ENCODE measurements at places on chromosomes 7 and 10. TPM values are rescaled to one million over a fixed set of nuclear protein-coding genes. Genes with fewer than 3 reads are reported as not detected.

The OR2A42 gene
- total RNA-seq: not detected

The HNRNPF gene
- total RNA-seq: 519 TPM

The TMEM26 gene
- not detected for total RNA-seq

The STRA8 gene
- not detected for total RNA-seq

The ADAMTS14 gene
- total RNA-seq: 0.03 TPM

The PNLIPRP2 gene
- total RNA-seq: not detected

The ARMC3 gene
- total RNA-seq: not detected

The CRYGN gene
- not detected for total RNA-seq

The UCN3 gene
- 0.60 TPM for total RNA-seq

GRCh38 chr7:128781851-128782250 is 6.3 kb upstream of the OPN1SW start:
- DNase-seq: no peak

DNA sequence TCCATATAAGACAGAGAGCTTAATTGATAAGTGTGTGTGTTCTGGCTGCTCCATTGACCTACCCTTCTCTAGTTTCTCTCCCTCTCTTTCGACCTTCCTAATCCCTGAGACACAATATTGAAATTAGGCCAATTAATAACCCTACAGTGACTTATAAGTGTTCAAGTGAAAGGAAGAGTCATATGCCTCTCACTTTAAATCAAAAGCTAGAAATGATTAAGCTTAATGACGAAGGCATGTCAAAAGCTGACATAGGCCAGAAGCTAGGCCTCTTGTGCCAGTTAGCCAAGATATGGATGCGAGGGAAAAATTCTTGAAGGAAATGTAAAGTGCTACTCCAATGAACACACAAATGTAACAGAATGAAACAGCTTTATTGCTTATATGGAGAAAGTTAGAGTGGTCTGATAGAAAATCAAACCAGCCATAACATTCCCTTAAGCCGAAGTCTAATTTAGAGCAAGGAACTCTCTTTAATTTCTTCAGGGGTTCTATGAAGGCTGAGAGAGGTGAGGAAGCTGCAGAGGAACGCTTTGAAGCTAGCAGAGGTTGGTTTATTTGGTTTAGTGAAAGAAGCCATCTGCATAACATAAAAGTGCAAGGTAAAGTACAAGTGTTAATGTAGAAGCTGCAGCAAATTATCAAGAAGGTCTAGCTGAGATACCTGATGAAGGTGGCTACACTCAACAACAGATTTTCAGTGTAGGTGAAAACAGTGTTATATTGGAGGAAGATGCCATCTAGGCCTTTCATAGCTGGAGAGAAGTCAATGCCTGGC is 53.8 kb downstream of the ST7 start:
- DNase-seq: no peak

DNA sequence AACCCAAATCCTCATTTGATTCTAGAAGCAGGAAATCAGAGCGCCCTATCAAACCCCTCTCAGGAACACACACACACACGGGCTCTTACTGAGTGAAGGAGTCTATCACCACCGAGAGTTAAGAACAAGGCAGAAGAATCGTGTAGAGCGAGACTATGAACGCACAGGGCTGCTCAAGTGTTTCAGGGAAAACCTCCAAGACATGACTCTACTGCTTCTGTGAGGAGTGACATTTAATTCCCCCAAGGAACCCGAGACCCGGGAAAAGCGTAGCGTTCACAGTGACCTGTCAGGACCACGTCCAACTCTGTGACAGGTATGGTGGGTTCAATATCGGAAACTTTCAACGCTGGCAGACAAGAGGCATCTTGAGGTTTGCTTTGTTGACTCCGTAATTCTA is 21.6 kb downstream of the PITRM1 start:
- DNase-seq: no peak

- peak; percentile 62 for DNase-seq
These were observed 17.6 kb downstream of the NT5C3A start for GRCh38 chr7:33044986-33045385.

DNA sequence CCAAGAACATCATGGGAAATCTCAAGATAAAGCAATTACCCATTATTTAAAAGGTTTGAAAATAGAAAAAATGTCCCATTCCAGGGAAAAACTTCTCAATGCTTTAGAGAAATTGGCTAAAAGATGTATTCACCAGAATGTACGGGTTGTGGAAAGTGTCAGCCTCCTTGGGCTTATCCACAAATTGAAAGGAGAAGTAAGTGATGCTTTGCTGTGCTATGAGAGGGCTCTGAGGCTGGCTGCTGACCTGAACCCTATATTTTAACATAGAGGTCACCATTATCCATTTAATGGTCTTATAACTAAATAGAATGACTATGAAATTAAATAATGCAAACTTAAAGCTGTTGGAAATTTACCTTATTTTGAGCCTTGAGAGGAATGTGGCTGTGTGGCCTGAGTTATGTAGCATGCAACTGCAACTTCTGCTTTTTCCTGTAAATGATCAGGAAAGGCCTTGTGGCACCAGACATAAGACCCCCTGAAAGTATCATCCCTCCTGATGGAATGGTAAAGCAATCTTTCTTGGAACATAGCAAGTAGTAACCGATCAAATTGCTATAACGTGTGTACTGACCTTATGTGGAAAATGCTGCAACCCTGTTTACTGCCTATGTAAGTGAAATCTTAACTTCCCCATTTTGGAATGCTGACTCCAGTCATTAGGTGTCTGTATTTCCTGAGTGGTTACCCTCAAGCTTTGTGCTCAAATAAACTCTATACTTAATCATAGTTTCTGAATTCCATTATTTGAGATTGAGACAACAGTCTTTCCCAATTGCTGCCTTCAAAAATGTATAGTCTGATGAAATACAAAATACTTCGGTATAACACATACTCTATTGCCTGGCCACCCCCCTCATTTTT is 6.9 kb downstream of the IFIT1B start:
- no peak for DNase-seq

DNA sequence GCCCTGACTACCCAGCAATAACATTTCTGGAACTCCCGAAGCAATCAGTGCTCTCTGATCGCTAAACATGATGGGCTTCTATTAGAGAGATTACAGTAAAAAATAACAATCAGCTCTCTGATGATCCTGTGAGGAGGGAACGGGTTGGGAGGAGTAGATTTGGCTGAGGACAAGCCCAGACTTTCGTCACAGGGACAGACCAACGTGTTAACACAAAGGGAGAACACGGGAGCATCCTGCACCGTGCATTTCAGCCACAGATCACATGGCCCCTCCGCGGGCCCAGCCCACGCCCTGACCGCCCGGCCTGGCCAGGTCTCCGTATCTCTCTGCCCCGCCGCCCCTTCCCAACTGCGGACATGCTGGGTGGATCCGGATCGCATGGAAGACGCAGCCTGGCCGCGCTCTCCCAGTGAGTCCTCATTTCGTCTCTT is 95.0 kb upstream of the AGBL3 start:
- DNase-seq: peak; percentile 19

Data from HT-29 (cell line).